Naive thymus-derived CD4-positive, alpha-beta T cell (primary cell): ENCODE measurements at places on chromosomes 5 and 9.

GRCh38 chr9:34796924-34797323 is 87.0 kb upstream of the CCL21 start:
- no peak for DNase-seq

DNA sequence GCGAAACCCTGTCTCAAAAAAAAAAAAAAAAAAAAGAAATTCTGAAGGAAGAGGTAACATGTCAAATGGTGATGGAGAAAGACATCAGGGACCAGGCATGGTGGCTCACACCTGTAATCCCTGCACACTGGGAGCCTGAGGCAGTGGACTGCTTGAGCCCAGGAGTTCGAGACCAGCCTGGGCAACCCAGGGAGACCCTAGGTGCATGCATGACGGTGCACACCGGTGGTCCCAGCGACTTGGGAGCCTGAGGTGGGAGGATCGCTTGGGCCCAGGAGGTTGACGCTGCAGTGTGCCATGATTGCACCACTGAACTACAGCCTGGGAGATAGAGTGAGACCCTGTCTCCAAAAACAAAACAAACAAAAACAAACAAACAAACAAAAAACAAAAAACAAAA is 1.8 kb downstream of the ISCA1 start:
- DNase-seq, result no peak

- no peak for DNase-seq
These were observed 263.5 kb downstream of the NTRK2 start for GRCh38 chr9:84932915-84933527.

DNA sequence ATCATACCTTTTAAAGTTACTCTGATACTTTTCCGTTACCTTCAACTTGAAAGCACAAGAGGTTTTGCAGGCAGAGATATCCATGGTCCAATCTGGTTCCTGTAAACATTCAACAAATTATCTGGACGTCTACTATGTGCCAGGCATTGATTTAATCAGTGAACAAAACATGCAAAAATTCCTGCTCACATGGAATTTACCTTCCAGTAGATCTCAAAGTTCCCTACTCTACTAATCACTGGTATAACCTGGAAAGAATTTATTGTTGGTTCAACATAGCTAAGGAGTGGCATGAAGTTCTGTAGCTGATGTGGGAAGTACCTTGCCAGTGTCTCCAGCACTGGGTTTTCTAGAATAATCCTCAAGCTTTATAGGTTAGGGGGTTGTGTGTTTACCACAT is 9.8 kb downstream of the OCLN start:
- DNase-seq, result no peak

DNA sequence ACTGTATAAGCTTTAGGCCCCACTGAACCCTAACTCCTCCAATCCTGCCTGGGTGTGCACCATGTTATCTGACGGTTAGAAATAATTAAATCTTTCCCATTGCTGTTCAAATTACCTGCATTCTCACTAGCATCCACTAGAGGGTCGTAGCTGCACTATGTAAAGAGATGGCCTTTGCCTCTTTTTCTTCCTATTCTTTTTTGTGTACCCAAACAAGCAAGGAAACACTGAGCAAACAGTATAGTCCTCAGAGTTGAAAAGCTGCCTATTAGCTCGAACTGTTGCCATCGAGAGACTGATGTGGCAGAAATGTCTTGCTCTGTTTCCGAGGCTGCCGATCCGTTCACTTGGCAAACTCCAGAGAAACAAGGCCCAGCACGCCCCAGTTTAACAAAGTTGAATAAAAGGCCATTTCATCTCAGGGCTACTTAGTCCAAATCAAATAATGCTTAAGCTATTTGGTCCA is 163.8 kb upstream of the TRPM3 start:
- DNase-seq, result no peak

DNA sequence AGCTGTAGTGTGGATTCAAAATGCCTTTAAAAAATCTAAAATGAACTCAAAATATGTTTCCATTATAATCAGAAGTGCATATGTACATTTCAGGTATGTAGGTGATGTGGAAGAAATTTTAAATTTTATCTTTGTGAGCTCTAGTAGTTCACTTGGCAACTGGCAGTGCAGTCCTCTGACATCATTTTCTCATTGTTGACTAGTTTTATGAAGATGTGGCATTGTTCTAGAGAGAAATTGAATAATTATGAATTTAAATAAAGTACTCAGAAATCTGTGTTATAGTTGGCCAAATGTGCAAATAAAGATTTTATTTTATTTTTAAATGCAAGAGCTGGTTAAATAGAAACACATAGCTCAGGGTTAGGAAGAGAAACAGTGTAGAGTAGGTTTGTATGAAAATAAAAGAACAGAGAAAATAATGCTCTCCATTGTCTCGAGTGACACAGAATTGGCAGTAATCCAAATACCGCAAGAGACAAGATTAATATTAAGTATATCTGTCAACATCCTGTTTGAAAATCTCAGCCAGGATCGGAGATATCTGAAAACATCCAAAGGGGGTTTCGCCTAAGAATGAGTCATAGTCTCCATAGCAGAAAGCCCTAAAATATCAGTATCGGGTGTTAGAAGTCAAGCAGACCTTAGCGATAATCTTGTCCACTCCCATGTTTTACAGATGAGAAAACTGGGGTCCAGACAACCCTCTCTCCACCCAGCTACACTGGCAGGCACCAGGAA is 189.4 kb downstream of the CCDC192 start:
- DNase-seq, result no peak

GRCh38 chr5:119293516-119293829 is 62.3 kb upstream of the TNFAIP8 start:
- no peak for DNase-seq

GRCh38 chr5:14105718-14106410 is 37.3 kb upstream of the TRIO start:
- no peak for DNase-seq

GRCh38 chr5:149268928-149269557 is 2.6 kb upstream of the AFAP1L1 start:
- DNase-seq, result peak; percentile 57

- no peak for DNase-seq
These were observed 153.8 kb downstream of the AUH start for GRCh38 chr9:91207729-91208418.

DNA sequence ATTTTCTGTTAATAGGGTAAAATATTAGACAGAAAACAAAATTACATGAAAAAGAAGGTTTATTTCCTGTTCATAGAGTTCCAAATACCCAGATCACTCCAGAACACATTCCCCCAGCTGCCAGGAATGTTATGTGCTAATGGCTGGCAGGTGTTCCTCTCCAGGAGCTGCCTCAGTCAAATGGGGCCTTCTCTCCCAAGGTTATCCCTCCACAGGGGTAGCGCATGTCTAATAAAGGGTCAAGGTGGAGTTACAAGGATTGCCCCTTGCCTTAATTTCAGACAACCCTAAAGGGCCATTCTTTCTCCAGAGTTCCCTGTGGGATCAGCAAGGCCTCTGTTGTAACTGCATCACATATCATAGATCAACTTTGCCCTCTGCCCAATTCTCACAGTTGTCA is 148.6 kb upstream of the PLPPR1 start:
- no peak for DNase-seq

DNA sequence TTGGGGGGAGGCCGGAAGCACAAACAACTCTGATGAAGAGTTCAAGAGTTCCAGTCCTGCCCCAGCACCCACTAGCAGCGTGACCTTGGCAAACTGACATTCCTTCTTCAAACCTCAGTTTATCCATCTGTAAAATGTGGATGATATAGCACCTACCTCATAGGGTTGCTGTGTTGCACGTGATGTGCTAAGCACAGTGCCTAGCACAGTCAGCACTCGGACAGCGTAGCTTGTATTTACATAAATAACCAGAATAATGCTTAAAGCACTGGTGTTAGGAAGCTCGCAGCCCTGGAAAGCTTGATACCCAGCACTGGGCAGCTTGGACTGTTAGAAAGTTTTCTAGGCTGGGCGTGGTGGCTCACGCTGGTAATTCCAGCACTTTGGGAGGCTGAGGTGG is 5.1 kb downstream of the PKN3 start:
- DNase-seq, result no peak

DNA sequence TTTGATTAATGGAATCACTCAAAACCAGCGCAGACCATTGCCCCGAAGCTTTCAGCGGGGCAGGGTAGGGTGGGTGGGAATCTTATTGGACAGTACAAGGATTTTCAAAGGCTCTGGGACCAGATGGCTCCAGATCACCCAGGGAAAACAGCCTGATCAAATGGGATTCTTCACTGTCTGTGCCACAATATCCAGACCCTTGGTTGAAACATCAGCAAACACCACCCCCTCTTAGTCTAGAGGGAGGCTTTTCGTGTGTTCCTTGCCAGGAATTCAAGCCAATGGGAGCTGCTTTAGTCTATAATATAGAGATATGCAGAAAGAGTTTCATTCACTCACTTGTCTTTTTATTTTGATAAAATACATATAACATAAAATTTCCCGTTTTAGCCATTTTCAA is 1.7 kb downstream of the GFI1B start:
- no peak for DNase-seq

DNA sequence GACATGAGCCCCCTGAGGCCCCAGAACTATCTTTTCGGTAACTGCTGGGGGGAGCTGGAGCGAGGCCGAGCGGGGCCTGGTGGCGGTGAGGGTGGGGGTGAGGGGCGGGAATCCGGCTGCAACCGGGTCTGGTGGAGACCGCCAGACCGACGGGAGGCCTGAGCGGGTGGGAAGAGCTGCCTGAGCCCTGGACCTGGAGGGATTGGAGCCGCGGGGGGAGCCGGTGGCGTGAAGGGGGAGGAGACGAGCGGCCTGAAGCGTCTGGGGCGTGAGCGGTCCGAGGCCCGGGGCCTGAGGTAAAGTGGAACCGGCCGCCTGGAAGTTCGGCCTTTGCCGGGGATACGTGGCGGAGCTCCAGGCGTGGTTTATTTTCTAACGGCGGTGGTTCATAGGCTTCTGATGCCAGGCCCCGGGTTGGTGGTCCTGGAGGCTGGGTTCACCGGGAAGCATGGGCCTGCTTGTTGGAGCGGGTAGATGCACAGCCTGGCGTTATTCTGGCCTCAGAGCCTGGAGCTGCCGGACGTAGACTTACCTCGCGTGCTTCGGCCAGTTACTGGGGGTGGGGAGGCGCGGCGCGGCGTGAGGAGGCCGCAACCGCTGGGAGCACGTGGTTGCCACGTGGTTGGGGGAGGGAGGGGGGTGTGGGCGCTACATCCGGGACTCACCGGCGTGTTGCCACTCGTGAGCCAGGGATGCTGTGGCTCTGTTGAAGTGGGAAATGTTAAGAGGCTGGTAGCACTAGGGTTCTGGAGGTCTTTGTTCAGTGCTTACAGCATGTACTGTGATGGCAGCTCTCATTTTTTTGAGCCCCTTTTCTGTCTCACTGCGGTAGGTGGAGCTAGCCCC is 544 bp downstream of the NPM1 start:
- DNase-seq, result peak; percentile 81

- peak; percentile 63 for DNase-seq
These were observed 3.9 kb downstream of the MEGF9 start for GRCh38 chr9:120710110-120710981.

- peak; percentile 81 for DNase-seq
These were observed 18.5 kb downstream of the AGTPBP1 start for GRCh38 chr9:85723215-85723614.

DNA sequence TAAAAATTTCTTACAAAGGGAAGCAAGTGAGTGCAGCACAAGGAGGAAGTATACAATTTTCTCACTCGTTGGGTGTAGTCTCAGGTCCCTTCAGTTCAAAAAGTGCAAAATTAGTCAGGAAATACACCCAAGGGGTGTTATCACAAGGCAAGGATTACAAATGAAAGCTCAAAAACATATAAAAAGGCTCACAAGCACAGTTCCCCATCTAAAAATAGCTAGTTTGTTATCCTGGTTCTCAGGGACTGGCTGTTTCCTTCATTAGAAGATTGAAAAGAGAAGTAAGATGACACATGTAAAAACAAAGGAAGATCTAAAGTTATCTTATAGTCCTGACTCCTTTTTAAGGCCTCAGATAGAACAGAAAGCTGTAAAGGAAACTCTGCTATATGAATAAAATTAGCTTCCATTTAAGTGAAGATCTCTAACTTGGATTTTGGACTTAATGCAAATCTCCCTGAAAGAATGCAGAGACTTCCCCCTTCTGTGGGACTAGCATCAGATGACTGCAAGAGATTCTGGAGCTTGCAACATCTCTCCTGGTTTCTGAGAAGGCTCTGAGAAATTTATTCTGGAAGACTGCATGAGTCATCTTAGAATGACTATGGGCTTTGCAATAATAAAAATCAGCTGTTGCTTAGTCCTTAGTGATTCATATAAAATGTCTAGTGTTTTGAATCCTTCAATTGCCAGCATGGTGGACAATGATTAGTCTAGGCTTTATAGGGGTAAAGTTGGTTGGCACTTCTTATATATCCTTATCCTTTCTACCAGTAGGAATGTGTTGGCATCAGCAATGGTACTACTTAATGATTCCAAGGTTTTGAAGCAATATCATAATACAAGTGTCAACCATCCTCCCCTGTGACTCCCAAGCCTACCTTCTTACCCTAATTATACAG is 25.4 kb downstream of the DAB2 start:
- DNase-seq, result no peak

DNA sequence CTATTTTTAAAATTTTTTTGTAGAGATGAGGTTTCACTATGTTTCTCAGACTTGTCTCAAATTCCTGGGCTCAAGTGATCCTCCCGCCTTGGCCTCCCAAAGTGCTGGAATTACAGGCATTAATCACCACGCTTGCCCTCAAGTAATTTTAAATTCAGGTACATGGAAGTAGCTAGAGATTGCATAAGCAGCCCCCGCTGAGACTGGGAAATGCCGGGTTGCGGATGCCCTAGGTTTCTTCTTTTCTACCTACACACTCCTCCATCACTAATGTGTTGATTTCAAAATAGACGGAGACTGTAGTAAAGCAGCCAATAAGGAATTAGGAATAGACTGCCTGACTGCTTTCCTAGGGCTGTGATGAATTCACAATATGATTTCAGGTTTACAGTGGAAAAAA is 202.4 kb downstream of the FANCC start:
- DNase-seq, result no peak

GRCh38 chr5:53749621-53750020 is 189.2 kb downstream of the NDUFS4 start:
- DNase-seq, result no peak

- DNase-seq, result no peak
These were observed 53.3 kb upstream of the ANGPTL2 start for GRCh38 chr9:127175764-127176163.

GRCh38 chr9:126500600-126501382 is 112.9 kb upstream of the LMX1B start:
- DNase-seq, result peak; percentile 56

DNA sequence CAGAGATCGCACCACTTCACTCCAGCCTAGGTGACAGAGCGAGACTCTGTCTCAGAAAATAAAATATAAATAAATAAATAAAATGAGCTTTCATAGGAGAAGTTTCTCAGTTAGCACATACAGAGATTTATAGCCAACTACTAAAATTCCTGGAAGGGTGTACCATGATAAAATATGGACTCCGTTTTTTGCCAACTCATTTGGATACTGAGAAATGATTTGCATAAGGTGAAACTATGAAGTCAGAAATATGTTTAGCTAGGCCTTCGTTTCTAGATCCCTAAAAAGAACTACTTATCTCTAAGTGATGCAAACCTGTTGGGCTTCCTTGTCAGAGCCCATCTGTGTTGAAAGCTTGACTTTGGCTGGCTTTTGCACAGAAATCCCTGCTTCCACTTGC is 56.9 kb upstream of the SLC1A1 start:
- DNase-seq, result no peak
